ENCODE measurements at places on chromosomes 1 and 21.

- DNase-seq: no peak
Observed at GRCh38 chr21:32887026-32887425, 115.5 kb upstream of the PAXBP1 start.

GRCh38 chr1:218718206-218718605 lies 373.1 kb downstream of the TGFB2 start:
- DNase-seq: no peak

DNA sequence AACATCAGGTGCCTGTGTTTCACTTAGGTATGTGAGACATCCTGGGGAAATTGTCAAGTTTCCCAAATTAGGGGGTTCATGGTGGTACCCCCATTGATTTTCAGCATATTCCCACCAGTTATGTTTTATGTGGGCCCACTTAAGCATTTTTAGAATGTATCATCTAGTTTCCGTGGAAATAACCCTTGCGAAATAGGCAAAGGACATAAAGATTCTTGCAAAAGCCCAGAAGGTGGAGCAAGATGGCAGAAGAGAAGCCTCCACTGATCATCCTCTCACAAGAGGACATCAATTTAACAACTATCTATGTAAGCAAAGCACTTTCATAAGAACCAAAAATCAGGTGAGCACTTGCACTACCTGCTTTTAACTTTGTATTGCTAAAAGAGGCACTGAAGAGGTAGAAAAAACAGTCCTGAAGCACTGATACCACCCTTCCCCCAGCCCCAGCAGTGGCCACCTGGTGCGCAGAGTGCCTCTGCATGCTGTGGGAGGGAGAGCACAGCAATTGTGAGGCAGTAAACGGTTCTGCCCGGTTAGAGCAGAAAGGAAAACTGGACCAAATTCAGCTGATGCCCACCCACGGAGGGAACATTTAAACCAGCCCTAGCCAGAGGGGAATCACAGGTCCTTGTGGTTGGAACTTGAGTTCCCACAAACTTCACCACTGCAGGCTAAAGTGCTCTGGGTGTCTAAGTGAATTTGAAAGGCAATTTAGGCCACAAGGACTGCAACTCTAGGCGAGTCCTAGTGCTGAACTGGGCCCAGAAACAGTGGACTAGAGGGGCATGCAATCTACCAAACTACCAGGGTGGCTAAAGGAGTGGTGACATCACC lies 23.2 kb downstream of the MCOLN2 start:
- no peak for DNase-seq

DNA sequence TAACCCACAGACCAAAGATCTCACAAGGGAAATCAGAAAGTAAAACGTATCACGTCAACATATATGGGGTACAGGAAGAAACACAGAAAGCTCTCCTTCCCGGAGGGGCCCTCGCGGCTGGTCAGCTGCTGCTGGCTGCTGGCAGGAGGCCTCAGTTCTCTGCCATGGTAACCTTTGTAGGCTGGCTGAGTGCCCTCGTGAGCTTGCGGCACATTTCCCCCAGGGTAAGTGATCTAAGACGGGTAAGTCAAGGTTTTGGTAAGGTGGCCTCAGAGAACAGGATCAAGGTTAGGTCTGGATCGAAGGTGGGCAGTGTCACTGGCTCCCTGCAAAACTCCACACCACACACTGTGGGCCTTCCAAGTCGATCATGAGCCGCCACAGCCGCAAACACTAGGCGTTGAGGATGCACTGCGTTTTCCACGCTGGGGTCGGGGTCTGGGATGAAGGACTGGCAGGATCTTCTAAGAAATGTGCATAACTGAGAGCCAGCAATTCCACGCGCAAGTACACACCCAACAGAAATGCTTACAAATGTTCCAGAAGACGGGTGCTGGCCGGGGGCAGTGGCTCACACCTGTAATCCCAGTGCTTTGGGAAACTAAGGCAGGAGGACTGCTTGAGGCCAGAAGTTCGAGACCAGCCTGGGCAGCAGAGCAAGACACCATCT lies 33.9 kb downstream of the WDR4 start:
- no peak for DNase-seq

- DNase-seq: no peak
Observed at GRCh38 chr1:228309326-228310067, 97.1 kb downstream of the TRIM11 start.

DNA sequence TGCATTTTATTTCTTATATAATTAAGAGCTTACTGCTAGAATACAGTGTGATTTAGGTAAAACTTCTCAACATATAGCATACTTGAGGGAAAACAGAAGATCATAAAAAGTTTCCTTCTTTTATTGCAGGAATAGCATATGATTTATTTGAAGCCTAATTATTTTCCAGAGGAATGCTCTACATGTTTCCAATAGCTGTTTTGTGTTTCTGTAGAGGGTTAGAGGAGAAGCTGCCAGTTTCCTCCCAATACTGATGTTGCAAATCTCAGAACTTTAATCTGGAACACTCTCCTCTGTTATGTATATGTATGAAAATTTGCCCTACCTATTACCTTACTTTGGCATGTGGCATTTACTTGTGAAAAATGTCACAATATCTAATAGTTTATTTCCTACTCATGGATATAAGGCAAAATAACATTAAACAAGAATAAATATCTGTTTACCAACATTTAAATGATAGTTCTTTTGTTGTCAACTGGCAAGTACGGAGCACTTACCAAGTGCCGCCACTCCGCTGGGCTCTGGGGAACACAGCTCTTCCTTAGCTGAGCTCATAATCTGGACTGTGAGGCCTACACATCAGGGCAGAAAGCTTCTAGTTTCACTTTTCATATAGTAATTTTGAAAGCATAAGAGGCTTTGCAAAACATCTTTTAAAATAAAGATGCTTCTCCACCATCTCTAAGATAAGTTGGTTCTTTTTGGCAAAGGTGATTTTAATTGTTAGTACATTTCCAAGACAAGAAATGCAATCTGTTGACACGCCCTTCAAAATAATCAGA lies 239.8 kb upstream of the C1orf105 start:
- no peak for DNase-seq

DNA sequence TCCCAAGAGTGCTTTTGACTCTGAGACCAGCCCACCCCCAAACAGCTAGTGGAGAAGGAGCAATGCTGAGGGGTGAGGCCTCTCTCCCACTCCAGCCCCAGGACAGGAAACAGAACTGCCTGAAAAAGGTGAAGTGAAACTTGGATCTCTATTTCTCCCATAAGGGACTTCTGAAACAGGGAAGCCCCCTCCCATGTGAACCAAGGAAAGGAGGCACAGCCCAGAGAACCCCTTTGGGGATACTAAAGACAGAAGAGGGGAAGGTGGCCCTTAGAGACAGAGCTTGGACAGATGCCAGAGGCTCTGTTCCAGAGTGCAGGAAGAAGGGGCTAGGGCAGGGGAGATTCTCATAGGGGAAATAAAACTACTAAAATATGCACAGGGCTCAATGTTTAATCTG lies 2.9 kb downstream of the TNFAIP8L2 start:
- DNase-seq: no peak

DNA sequence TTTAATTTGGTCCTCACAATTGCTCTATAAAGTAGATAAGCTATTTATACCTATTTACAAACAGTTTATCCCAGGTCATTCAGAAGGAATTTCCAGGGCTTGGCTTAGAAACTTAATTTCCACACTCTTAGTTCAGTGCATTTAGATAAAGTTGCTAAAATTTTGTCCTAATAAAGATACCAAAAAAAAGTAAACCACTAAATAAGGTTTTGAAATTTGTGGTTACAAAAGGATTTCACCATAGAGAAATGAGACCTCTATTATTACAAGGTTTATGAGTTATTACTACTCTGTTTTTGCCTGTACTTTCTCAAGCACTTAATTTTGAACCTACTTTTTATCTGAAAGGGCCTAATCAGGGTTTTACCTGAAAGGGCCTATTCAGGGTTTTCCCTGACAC lies 22.4 kb downstream of the PTPN22 start:
- no peak for DNase-seq

DNA sequence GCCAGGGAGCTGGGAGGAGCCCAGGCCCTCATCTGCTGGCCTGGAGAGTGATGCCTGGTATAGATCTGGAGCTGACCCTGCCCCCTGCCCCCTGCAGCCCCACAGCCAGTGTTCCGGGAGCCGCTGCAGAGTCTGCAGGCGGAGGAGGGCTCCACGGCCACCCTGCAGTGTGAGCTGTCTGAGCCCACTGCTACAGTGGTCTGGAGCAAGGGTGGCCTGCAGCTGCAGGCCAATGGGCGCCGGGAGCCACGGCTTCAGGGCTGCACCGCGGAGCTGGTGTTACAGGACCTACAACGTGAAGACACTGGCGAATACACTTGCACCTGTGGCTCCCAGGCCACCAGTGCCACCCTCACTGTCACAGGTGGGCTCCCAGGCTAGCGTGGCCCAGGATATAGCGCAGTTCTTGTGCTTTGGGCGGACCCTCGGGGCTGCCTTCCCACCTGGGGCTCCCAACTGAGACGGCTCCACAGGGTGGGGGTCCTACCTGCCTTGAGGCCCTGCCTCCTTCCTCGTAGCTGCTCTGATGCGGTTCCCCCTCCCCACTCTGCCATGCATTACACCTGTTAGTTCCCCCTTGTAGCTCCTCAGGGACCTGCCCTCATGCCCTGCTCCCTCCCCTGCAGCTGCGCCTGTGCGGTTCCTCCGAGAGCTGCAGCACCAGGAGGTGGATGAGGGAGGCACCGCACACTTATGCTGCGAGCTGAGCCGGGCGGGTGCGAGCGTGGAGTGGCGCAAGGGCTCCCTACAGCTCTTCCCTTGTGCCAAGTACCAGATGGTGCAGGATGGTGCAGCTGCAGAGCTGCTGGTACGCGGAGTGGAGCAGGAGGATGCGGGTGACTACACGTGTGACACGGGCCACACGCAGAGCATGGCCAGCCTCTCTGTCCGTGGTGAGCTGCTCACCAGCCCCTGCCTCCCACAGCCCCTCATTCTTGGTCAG lies 98.7 kb downstream of the OBSCN start:
- DNase-seq: no peak

- DNase-seq: no peak
Observed at GRCh38 chr1:226335661-226336060, 26.7 kb upstream of the LIN9 start.

DNA sequence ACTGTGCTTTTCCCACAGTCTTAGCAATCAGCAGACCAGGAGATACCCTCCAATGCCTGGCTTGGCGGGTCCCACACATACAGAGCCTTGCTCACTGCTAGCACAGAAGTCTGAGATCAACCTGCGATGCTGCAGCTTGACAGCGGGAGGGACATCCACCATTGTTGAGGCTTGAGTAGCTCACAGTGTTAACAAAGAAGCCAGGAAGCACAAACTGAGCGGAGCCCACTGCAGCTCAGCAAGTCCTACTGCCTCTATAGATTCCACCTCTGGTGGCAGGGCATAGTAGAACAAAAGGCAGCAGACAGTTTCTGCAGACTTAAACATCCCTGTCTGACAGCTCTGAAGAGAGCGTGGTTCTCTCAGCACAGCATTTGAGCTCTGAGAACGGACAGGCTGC lies 33.4 kb downstream of the MNDA start:
- no peak for DNase-seq

GRCh38 chr1:22883406-22883805 lies 89.3 kb downstream of the LACTBL1 start:
- no peak for DNase-seq

GRCh38 chr1:106022312-106022902 lies 1034.1 kb upstream of the PRMT6 start:
- no peak for DNase-seq

DNA sequence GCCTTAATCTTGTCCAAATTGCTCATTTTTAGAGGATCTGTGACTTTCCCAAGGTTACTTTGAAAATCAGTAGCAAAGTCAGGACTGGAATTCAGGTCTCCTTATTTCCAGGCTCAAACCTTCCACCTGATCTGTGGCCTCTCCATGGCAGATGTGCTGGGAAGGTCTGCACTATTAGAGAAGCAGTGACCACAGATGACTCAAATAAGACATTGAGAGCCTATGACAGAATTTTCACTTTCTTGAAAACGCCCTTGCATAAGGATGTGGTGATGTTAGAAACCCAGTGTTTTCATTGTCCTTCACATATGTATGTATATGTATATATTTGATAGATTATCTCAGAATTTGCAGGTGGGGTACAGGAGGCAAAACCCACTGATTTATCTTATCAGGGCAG lies 45.3 kb downstream of the TTC39A start:
- no peak for DNase-seq

- peak; percentile 43 for DNase-seq
Observed at GRCh38 chr1:24111996-24112779, at the start of gene MYOM3. Gene MYOM3 (minus strand): TSS chr1:24112135. CDS start chr1:24108636, 3,499 bp downstream.

GRCh38 chr1:179883745-179884138 lies 1.7 kb downstream of the TOR1AIP1 start:
- DNase-seq: no peak

- no peak for DNase-seq
Observed at GRCh38 chr1:23247276-23247675, 30.0 kb upstream of the HTR1D start.

DNA sequence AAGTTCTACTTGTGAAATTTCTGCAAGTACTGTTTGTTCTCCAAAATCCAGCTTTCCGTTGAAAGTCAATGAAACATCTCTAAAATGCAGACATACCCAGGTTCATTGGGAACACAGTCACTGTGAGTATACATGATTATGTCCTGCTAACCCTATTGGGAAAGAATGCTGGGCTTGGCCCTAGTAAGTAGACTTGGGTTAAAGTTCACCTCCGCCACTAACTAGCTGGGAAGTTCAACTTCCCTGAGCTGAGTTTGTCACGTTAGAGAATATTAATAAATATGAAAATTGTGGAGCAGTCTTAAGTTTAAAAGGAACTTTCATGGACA lies 10.5 kb upstream of the PGD start:
- DNase-seq: no peak

GRCh38 chr1:244941121-244941520 lies 76.8 kb upstream of the HNRNPU start:
- no peak for DNase-seq

DNA sequence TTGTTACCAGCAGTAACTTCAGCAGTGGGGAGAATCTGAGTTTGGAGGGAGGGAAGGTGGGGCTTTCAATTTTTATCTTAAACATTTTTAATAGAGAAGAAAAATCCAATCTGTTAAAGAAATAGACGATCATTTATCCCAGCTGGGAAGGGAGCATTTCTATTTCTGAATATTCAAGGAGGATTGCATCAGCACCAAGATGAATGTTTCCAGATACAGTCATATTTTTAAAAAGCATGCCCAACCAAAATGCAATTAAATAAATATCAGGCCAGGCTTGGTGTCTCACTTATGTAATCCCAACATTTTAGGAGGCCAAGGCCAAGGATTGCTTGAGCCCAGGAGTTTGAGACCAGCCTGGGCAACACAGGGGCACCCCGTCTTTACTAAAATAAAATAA lies 1.7 kb upstream of the ATP1A4 start:
- no peak for DNase-seq

GRCh38 chr1:116312681-116313069 lies 60.4 kb upstream of the ATP1A1 start:
- DNase-seq: no peak

DNA sequence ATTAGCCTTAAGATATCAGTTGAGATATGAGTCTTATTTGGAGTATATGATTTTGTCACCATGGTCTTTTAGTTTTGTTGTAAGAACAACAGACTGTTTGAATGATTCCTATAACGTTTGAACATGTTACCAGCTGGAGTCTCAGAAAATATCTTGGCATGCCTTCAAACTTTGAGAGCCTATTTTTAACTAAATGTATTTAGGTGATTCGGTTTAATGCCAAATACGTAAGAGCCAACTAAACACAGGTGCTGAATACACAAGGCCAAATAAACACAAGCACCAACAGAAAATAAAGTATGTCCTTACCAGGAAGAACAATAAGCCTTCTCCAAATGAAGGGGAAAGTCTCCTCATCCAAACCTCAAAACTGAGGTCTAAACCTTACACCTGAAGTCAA lies 48.6 kb downstream of the PRKACB start:
- no peak for DNase-seq

GRCh38 chr1:100950781-100951180 lies 54.9 kb downstream of the SLC30A7 start:
- no peak for DNase-seq
